ENCODE measurements at places on chromosomes 7 and 10.

DNA sequence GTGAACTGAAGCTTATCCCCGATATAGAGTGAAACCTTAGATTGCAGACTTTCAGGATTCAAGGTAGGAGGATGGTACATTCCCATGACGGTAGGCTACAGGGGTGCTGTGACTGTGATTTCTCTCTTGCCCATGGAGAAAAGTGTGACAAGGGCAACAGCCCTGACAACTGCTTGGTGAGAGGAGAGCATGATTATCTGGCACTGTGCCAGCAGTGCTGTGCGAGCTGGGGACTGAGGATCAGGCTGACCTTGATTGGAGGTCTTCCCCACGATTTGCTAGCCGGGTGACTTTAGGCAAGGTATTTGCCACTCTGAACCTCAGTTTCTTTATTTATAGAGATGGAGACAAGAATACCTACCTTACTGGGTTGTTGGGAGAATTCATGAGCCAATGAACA lies 229.5 kb downstream of the PTEN start:
- DNase-seq = no peak

GRCh38 chr7:54544149-54544526 lies 2.0 kb downstream of the VSTM2A start:
- DNase-seq = no peak

GRCh38 chr10:123870260-123870659 lies 21.3 kb downstream of the CPXM2 start:
- DNase-seq = no peak

GRCh38 chr10:50310560-50311174 lies 59.4 kb upstream of the ASAH2 start:
- DNase-seq = no peak

DNA sequence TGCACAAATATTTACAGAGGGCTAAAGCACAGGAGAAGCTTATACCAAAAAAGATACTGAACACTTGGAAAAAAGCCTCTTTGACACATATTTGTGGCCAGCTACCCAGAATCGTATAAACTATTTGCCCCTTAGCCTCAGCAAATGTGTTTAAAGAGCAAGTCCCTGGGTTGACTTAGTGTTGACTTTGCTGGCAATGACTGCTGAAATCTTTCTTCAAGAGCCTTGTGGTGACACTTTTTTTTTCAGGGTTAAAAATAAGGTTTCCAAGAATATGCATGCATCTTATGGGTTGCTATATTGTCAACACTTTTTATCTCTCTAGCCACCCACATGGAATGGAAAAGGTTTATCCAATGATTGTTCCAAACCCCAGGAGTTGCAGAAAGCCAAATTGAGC lies 14.9 kb upstream of the PLEKHS1 start:
- no peak for DNase-seq

DNA sequence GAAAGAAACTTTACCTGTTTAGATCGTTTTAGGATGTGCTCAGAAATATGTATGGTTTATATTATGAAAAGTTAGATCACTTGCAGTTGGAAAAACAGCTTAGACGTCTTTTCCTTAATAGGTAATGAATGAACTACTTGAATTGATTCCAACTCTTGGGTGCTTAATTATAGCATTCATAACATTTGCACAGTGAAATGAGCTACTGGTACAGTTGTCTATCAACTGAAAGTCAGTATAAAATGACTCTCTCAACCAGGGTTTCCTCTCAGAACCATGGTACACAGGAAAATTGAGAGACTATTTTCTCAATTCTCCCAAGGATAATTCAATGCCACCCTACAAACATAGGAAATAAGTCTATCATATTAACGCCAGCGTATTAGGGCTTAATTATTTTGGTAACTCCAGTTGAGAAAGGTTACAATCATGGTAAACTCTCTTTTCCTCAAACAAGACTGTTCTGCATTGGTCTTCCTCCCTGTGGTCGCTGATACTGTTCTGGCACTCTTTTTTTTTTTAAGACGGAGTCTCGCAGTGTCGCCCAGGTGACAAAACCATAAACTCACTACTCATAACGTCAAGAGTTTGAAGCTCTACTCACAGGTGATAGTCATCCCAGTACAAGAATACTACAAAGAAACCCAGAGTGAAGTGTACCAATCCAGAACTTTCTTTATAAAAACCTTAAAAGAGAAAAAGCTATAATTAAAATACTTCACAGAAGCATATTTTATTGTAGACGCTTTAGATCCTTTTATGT lies 2.0 kb downstream of the ANLN start:
- DNase-seq = no peak

- DNase-seq = peak; percentile 25
These were observed 75.7 kb upstream of the CCDC71L start for GRCh38 chr7:106736508-106737201.

GRCh38 chr10:74104996-74105395 lies 45.6 kb downstream of the AP3M1 start:
- DNase-seq = no peak

DNA sequence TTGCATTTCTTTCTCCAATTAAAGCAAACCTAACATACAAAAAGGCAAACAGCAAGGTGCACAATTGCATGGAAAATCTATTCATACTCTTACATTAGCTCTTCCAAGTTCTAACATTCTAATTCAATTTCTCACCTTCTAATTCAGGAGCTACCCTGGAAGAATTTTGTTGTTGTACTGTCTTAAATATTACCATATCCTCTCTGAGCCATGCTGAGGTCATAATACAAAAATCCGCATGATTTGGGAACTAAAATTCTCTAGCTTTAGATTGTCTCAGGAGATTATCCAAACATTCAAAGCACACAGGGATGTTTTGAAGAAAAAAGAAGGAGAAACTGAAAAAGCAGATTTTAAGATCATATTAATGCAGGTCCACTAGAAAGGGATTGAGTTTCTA lies 229.9 kb downstream of the KIAA1217 start:
- DNase-seq = no peak

- no peak for DNase-seq
These were observed 79.0 kb upstream of the LSM8 start for GRCh38 chr7:118104812-118105441.
